ENCODE measurements at places on chromosomes 12 and 14.

DNA sequence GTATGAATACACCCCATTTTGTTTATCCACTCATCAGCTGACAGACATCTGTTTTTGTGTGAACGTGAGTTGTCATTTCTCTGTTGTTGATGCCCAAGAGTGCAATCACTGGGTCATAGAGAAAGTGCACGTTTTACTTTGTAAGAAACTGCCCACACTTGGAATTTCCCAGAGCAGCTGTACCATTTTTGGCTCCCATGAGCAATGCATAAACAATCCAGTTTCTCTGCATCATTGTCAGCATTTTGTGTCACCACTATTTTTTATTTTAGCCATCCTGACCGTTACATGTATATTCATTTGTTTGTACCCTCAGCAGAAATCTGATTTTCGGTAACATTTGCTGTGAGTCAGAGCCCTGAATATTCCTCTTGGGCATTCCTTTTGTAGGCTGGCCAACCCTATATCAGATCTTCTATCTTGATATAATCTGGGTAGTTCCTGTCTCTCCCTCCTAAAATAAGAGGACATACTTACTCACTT lies 62.7 kb downstream of the RBM19 start:
- no peak for DNase-seq

DNA sequence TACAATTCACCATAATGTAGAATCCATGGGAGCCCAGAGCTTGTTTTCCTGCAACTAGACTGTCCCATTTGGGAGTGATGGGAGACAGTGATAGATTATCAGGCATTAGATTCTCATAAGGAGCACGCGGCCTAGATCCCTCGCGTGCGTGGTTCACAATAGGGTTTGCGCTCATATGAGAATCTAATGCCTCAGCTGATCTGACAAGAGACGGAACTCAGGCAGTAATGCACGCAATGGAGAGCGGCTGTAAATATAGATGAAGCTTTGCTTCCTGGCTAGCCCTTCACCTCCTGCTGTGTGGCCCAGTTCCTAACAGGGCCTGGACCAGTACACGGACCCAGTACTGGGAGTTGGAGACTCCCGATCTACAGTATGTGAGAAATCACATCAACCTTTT lies 126.7 kb downstream of the FBXL14 start:
- DNase-seq = no peak

GRCh38 chr12:45260854-45261253 lies 45.0 kb downstream of the ANO6 start:
- DNase-seq = no peak

DNA sequence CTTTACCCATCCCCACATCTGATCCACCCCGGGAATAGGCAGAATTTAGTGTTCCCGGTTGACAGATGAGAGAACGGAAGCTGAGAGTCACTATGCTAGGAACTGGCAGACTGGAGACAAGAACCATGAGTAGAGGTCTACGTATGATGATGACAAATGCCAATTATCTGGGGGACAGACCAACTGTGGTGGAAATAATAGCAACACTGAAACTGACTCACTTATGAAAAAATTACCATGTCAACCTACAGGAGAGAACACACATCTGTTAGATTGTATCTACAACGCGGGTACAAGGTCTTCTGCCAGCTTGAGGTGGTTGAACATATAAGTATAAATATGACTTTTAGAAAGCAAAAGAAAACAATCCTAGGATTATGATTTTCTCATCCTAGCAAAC lies 15.4 kb upstream of the SELPLG start:
- no peak for DNase-seq

- DNase-seq = no peak
Measured at GRCh38 chr12:12353807-12354206, 3.1 kb upstream of the BORCS5 start.

- DNase-seq = no peak
Measured at GRCh38 chr12:89451841-89452251, 72.8 kb downstream of the GALNT4 start.

- DNase-seq = no peak
Measured at GRCh38 chr12:24363177-24363754, 413.8 kb upstream of the SOX5 start.

DNA sequence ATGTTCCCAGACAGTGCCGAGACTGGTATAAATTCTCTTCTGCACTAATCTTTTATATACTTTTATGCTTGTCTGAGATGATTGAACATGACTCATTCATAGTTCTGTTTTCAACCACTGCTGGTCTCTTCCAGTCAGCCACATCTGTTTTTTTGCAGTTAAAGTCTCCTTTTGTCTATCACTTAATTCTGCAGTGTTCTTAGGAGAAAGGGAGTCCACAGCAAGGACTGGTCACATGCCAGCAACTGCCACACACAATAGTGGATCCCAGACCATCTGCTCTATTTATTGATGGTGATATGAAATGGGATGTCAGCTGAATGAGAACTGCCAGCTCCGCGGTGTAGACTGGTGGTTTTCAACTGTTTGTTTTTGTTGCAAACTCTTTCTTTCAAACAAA lies 379.8 kb downstream of the MED13L start:
- DNase-seq = no peak
